ENCODE measurements at places on chromosomes 5 and 9. TPM values are rescaled to one million over a fixed set of nuclear protein-coding genes. Genes with fewer than 3 reads are reported as not detected.

The EGFL7 gene
- 34.6 TPM for total RNA-seq

The TMEM252 gene
- not detected for total RNA-seq

The TLN1 gene
- total RNA-seq, result 198 TPM

The ZCCHC10 gene
- total RNA-seq, result 18.1 TPM

The ANKHD1 gene
- total RNA-seq, result 29.0 TPM

The HNRNPK gene
- 1,082 TPM for total RNA-seq

The PCDHB7 gene
- total RNA-seq, result not detected

The LOX gene
- 10.2 TPM for total RNA-seq

The C5orf63 gene
- total RNA-seq, result 0.37 TPM

The ADGRV1 gene
- 0.43 TPM for total RNA-seq

The UNC13B gene
- 9.5 TPM for total RNA-seq

The CDK9 gene
- total RNA-seq, result 73.6 TPM

The SLC36A2 gene
- not detected for total RNA-seq

The SLC4A9 gene
- not detected for total RNA-seq

The FLT4 gene
- 0.31 TPM for total RNA-seq

The RGS7BP gene
- not detected for total RNA-seq

The SH2D3C gene
- total RNA-seq, result not detected

The C9 gene
- not detected for total RNA-seq

The PCDHA11 gene
- total RNA-seq, result not detected

The FTMT gene
- total RNA-seq, result not detected

The FBXO4 gene
- total RNA-seq, result 8.9 TPM

The C9orf50 gene
- not detected for total RNA-seq

The SGCD gene
- total RNA-seq, result 0.43 TPM

The ACTBL2 gene
- 0.47 TPM for total RNA-seq

The PCDHA7 gene
- not detected for total RNA-seq

The GRAMD2B gene
- total RNA-seq, result 5.2 TPM

The ENC1 gene
- total RNA-seq, result 72.0 TPM

The SLC35D2 gene
- 35.0 TPM for total RNA-seq

The HEMGN gene
- total RNA-seq, result not detected

The GPRIN1 gene
- total RNA-seq, result 13.1 TPM

The TSLP gene
- not detected for total RNA-seq

The WDR38 gene
- total RNA-seq, result not detected

The PRRX2 gene
- total RNA-seq, result not detected

The ADAMTS13 gene
- 0.07 TPM for total RNA-seq

The SHC3 gene
- total RNA-seq, result 0.03 TPM

The GPX3 gene
- total RNA-seq, result 0.17 TPM

The ODF2 gene
- 39.8 TPM for total RNA-seq

The COL5A1 gene
- total RNA-seq, result 6.5 TPM

The MRPL22 gene
- total RNA-seq, result 34.0 TPM

The ELOVL7 gene
- total RNA-seq, result 4.4 TPM

The NUDT2 gene
- 14.1 TPM for total RNA-seq

The FBP2 gene
- not detected for total RNA-seq

The CLIC3 gene
- 1.7 TPM for total RNA-seq

The PCDHGA3 gene
- 0.14 TPM for total RNA-seq

The RELL2 gene
- 15.3 TPM for total RNA-seq

The PRDM9 gene
- not detected for total RNA-seq

The NUDT12 gene
- 15.0 TPM for total RNA-seq

The CCDC152 gene
- total RNA-seq, result 0.03 TPM

The CCNO gene
- 3.2 TPM for total RNA-seq

The AGXT2 gene
- total RNA-seq, result not detected

The DAP gene
- 37.0 TPM for total RNA-seq
